ENCODE measurements at places on chromosomes 1 and 21. TPM values are rescaled to one million over a fixed set of nuclear protein-coding genes. Genes with fewer than 3 reads are reported as not detected.

Gene CHIA
- total RNA-seq: not detected

Gene LIPI
- total RNA-seq: not detected

Gene ATP13A2
- 107 TPM for total RNA-seq

Gene XCL2
- not detected for total RNA-seq

Gene OR10J1
- total RNA-seq: not detected

Gene FHAD1
- total RNA-seq: 0.21 TPM

Gene KIF26B
- 19.6 TPM for total RNA-seq

Gene ARMH1
- total RNA-seq: 4.7 TPM

Gene PGBD2
- total RNA-seq: 8.2 TPM

Gene OR2T29
- total RNA-seq: not detected

Gene NID1
- total RNA-seq: 26.0 TPM

Gene ACTN2
- 0.17 TPM for total RNA-seq

Gene GCSAML
- 0.04 TPM for total RNA-seq

Gene SELL
- total RNA-seq: not detected

Gene COL24A1
- total RNA-seq: 0.21 TPM

Gene TTLL7
- total RNA-seq: 2.4 TPM

Gene CHAF1B
- 3.6 TPM for total RNA-seq

Gene LCE6A
- not detected for total RNA-seq

Gene MCOLN3
- total RNA-seq: 11.6 TPM

Gene FBXO42
- 11.9 TPM for total RNA-seq

Gene ZNF644
- total RNA-seq: 38.5 TPM

Gene COL8A2
- 1.2 TPM for total RNA-seq

Gene USH2A
- total RNA-seq: not detected

Gene IVL
- total RNA-seq: 1.2 TPM

Gene ADAMTS5
- 17.3 TPM for total RNA-seq

Gene AKNAD1
- not detected for total RNA-seq

Gene SLC35F3
- 1.1 TPM for total RNA-seq

Gene LPAR3
- 0.58 TPM for total RNA-seq

Gene GUCA2A
- not detected for total RNA-seq

Gene POGZ
- 30.3 TPM for total RNA-seq

Gene ESRRG
- total RNA-seq: 0.34 TPM

Gene NR5A2
- total RNA-seq: not detected

Gene SPATA21
- total RNA-seq: not detected

Gene LCE1F
- total RNA-seq: not detected

Gene UTP25
- total RNA-seq: 14.6 TPM

Gene NDUFS2
- total RNA-seq: 92.4 TPM

Gene SH2D2A
- 2.3 TPM for total RNA-seq

Gene FLG2
- total RNA-seq: not detected

Gene CNIH4
- total RNA-seq: 59.9 TPM

Gene AKR7A3
- total RNA-seq: 0.33 TPM

Gene S100A13
- 183 TPM for total RNA-seq

All from kidney epithelial cell (primary cell).